ENCODE measurements at places on chromosomes 12 and 14.
A peak's percentile ranks its signal among the peaks of the same experiment; 100 is the strongest.

- no peak for DNase-seq
These were observed 11.3 kb downstream of the TMEM179 start for GRCh38 chr14:104593241-104593701.

DNA sequence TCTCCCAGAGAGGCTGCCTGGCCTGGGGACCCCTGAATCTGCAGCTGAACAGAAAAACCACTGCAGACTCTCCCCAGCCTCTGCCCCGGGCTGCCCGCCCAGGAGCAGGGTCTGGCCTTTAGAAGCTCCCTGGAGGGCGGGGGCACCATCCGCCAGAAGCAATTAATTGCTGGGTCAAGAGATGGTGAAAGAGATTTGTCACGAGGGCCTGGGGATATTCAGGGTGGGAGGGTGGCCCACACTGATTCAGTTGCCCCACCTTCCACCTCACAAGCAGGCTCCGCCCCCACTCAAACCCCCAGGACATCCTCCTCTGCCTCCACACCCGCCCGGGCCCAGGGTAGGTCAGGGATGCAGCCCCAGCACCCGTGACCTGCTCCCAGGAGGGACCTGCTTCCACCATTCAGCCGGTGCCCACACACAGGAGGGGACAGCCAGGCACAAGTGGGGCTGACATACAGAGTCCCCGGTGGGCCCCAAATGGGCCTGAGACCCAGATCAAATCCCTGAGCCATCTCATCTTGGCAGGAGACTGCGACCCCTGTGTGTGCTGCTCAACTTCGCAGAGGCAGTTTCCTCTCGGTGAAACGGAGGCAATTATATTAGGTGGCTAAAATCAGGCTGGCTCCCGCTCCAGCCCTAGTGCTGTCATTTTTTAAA, 23.0 kb downstream of the NCOR2 start:
- DNase-seq = no peak

DNA sequence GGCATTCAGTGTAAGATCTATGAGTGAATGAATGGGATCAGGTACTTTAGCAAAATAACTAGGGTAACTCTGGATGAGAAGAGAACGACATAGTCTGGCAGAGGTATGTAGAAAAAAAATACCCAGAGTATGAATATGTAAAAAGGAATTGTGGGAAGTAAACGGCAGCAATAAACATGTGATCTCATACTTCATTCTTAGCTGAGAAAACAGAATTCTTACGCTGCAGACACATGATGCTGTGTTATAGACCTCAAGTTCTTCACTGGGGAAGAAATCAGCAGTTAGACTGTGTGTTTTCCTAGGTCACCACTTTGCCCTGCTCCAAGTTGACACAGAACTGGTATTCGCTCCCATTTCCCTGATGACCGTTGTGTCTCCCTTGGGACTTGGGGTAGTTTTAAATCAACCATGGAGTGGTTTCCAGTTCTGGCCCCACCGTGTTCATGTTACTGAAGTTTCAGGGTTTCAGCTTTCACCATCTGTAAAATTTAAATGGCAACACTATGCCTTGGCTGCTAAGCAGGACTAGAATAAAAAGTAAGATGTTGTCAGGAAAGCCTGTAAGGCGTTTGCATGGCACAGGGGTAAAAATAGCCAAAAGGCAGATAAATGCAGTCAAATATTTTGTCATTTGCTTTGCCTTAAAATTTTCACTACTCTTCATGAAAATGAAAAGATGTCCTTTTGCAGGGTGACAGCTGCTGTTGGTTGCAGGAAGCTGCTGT, 223.7 kb downstream of the PELI2 start:
- DNase-seq = no peak

DNA sequence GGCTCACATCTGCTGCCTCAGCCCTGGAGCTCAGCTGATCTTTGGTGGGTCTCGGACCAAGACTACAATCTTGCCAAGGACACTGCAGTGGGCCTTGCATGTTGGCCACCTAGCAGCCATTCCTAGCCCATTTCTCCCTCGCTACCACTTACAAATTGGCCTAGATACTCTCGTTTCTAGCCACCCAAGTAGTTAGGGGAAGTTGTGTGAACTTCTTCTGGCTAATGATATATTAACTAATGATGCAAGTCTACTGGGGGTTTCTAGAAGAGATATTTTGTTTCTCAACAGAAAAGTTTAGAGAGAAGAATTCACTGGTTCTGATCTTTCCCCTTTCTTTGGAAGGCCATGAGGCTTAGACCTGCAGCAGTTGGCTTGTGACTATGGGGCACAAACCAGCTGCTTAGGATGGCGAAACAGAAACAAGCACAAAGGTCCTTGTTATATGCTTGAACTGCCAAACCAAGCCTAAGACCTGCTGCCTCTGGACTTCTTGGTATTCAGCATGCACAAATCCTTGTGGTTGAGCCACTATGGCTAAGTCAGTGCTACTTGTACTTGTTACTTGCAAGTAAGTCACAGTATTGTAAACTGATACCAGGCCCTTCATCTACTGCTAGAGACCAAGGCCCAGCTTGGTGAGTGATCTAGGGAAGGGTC, 30.5 kb upstream of the GPATCH2L start:
- DNase-seq = no peak

DNA sequence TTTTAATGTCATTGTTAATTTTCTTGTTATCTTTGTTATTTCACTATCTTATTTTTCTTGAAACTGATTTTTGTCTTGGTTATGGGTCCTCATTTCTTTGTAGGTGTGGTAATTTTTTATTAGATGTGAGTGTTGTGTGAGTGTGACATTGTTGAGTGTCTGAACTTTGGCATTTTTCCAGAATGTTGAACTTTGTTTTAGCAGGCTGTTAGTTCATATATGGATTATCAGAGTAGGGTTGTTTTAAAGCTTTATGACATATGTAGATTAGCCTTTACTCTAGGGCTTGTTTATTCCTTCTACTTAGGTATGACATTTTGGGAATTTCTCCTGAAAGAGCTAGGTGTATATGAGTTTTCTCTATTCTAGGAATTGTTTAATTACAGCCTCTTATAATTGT, 103.9 kb downstream of the ARID2 start:
- no peak for DNase-seq

DNA sequence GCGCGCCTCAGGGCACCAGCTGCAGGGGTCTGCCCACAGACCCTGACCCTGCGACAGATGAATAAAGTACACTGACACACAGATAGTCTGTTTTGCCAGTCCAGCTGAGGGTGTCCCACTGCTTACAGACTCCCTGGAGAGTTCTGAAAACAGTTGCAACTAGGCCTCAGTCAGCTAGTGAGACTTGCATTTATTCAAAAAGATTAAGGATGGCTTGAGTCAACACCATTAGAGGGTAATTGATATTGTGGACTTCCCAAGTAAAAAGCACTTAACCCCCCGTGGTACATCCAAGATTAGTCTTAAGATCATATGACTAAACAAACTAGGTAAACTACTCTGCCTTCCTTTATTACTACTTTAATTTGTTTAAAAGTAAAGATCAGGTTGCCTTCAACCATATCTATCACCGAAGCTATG, 11.1 kb upstream of the PSEN1 start:
- no peak for DNase-seq

DNA sequence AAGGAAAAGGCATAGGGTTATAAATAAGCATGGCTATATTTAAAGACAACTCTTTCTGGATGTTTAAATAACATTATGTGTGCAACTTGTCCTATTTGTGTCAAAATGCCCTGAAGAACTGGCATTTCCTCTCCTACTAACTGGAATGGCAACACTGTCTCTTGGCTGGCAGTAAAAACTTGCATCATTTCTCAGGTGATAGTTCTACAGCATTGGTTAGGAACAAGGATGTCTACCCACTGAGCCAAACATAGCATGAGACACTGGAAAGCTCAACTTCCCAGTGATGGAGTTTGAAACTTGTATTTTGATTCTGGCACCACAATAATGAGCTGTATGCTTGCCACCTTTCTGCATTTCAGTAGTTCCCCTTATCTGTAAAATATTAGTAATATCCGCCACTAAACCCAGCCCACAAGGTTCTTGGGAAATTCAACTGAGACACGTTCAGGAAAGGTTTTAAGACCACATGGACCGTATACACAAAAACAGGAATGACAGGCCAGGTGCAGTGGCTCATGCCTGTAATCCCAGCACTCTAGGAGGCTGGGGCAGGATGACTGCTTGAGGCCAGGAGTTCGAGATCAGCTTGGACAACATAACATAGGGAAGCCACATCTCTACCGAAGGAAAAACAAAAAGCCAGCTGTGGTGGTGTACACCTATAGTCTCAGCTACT, 5.1 kb downstream of the SLC38A2 start:
- no peak for DNase-seq

- DNase-seq = no peak
These were observed 5.3 kb downstream of the LRIG3 start for GRCh38 chr12:58915037-58915436.

DNA sequence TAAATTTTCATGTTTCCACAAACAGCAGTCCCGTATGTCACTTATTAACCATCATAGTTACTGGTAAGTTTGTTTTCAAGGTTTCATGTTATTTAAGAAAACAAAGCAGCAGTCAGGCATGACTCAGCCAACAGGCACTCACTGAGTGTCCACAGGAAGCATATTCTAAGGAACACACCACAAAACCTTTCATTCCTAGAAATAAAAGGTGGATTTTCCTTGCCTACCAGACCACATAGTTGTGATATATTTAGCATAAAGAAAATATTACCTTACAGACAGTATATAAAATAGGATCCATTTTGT, 143.3 kb upstream of the AVPR1A start:
- DNase-seq = peak; percentile 40

DNA sequence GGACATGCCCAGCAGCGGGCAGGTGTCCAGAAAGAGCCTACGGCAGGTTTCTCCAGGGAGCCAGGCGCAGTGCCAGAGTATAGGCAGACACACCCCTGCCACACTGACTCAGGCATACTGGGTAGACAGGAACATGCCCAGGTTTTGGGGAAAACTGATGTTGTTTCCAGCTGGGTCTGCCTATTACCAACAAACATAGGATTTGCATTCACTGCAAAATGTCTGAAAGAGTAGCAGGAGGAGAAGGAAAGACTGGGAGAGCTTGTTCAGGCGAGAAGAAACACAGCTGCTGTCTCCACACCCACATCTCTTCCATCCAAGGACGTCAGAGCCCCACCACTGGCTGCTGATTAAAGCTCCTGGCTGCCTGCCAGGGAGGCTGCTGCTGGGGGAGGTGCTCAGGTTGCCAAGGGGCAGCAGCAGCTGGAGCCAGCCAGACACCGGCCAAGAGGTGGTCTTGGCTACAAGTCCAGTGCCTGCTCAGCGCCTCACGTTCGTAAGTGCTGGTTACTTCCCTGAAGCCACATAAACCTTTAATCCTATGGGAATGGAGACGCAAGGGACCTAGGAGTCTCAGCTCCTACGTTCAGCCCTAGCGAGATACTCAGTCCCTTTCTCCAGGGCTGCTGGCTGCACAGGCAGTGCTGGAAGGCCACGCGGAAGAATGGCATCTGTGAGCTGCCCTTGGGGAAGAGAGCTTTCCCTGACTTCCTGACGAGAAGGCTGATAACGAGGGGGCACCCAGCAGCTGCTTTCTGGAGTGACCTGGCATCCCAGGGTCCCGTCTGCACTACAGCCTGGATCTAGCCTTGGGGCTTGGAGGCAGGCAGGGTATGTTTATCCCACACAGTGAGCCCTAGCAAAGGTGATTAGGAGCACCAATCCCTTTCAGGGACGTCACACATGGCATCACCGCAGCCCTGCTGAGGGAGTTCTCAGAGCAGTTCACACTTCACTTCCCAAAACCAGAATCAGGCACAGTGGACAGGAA, 58.1 kb downstream of the PLEKHG3 start:
- DNase-seq = peak; percentile 78

DNA sequence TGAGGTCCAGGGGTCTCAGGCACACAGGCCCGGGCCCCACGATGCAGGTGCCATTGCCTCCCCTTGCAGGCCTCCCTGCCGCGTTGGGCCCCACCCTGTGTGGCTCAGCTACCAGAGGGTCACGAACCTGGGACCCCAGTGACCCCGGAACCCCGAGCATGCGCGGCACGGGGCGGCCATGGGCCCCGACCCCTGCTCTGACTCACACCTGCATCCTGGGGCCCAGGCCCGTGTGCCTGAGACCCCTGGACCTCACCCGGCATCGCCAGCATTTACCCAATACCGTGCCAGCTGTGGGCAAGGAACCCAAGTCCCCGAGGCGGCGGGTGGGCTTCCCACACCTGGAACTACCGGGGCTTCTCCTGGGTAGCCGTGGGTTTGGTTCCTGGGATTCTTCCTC, 25.2 kb downstream of the KIF26A start:
- no peak for DNase-seq

GRCh38 chr14:20662968-20663732, 21.2 kb upstream of the RNASE4 start:
- DNase-seq = no peak

GRCh38 chr12:20472102-20472782, 103.9 kb downstream of the PDE3A start:
- no peak for DNase-seq

DNA sequence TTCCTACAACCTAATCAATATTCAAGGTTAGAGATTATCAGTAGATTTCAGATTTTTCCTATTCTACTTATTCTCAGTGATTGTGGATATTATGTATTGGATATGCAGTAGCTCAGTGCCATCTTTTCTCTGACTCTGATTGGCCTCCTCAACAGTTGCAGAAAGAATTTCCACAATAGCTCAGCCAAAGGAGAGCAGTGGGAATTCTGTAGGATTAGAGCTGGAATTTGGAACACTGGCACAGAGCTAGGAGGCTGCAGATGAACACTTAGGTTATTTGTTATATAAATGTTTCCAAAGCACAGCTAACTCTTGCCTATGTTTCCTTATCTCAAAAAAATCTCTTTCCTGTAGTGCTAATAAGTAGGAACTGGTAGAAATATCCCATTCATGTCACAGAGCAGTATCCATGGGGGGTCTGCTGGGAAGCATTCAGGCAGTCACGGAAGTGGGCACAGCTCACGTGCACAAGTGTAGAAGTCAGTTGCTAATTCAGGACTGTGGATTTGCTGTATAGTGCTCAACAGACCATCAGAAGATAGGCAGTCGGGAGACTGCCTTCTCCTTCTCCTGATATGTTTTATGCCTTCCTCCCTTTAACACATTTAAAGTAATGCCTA, 116.2 kb upstream of the TMEM260 start:
- no peak for DNase-seq

DNA sequence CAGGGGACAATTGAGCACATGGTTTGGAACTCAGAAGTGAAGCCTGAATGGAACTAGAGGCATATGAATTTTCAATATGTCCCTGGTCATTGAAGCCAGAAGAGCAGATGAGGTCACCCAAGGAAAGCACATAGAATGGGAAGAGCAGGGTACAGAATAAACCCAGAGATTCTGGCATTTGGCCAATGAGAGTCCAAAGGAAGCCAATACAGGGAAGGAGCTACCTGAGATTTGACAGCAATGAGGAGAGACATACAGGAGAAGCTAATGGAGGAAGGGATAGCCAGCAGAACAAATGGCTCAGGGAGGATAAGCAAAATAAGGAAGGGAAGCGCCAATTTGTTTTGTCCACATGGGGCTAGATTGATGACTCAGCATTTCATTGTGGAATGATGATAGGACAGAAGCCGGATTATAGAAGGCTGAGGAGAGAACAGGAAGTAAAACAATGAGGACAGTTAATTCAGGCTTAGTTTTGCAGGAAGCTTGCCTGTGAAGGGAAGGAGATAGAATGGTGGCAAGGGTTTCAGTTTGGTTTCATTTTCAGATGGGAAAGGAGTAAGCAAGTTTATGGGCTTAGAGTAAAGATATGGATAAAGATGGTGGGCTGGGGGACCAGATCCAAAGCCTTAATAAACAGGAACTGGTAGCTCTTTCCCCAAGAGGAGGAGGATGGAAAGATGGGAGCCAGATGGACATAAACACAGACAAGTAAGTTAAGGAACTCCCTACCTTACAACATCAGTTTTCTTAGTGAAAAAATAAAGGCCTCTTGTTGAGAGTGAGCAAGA, 3.2 kb upstream of the SPTSSA start:
- DNase-seq = no peak

- DNase-seq = no peak
These were observed 227.2 kb upstream of the ATP2B1 start for GRCh38 chr12:89935850-89936249.

- DNase-seq = no peak
These were observed 187.1 kb downstream of the KICS2 start for GRCh38 chr12:64034901-64035576.

All from AG20443 (cell line).